D341Med (cell line): ENCODE measurements at places on chromosomes 3 and 15.

GRCh38 chr3:117719316-117719926 lies 1009.8 kb downstream of the TUSC7 start:
- DNase-seq = peak; percentile 45

DNA sequence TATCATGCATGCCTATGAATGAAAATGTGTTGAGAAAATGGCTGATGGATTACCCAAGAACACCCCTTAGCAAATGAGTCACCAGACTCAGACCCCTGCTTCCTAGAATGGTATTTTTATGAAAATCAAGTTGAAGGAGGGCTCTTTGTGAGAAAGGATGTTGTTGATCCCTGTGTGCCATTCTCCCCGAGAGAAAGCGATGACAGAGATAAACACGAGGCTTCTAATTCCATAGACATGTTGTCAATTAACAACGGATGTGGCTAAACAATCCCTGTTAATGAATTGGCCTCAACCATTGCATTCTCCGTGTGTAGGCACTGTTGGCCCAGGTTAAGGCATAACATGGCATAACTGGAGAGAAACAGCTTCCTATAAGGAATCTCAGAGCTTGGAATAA lies 5.8 kb upstream of the OXTR start:
- no peak for DNase-seq

DNA sequence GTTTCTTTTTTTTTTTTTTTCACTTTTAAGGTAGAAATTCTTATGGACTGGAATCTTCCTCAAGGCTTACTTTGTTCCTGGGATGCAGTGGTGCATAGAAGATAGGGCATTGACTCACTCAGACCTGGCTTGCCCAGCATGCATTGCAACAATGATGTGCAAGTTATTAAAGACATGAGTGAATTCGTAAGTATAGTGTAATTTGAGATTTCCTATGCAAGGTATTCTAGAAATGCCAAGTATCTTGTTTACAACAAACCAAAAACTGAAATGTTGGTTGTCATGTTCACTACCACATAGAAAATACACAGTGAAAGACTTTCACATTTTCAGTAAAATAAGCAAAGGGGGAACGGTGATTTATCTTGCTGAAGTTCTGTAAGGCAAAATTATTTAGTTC lies 56.5 kb upstream of the FNDC3B start:
- DNase-seq = no peak

DNA sequence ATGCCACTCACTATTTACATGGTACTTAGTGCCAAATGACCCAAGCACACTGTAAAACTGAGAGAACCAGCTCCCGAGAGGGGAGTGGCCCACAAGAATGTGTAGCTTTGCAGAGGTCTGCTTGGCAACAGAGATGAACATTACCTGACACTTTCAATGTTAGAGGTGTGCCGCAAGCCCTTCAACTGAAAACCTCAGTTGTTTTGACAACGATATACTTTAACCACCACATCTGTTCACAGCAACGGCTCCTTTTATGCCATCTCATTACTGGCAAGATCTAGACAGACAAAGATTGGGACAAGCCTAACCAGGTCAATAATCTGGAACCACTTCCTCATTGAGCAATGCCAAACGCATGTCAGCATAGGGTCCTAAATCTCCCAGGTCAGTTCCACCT lies 23.7 kb downstream of the NEK10 start:
- DNase-seq = no peak

GRCh38 chr3:194577986-194578905 lies 55.0 kb downstream of the TMEM44 start:
- no peak for DNase-seq

DNA sequence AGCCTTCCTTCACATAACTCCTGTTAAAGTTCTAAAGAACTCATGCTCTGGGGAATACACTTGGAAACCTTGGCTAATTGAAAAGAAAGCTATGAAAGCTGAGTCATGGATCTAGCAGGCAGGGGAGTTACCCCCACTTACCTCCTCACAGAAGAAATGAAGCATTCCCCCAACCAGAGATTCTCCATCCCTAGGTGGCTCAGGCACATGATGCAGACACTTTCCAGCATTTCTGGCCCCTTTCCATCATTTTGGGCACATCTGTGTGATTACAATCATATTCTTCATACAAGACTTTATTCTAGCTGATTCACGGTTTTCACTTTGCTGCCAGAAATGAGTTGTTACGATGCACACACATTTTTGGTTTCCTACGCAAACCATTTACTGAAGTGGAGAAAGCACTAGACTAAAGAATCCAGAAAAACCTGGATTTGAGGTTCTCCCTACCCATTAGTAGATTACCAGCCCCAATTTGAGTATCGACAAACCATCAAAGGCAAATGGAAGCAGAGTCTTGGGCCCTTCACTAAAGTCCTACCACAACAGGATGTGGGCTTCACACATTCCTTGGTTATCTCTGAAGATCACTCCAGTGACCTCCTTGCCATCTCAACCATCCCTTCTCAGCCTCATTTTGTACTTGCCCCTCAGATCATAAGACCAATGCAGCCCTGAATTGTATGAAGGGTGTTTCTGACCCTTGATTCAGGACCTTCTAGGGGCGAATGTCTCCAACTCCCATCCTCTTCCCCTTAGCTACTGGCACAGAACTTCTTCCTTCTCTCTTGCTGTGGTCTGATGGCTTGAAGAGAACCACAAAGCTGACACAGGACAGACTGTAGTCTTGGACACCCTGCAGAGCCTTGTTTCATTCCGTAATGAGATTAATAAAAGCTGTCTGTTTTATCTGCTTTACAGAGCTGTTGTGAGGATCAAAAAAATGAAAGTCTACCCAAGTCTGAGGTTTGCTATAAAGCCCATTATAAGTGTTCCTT lies 42.5 kb upstream of the SNRK start:
- DNase-seq = no peak

DNA sequence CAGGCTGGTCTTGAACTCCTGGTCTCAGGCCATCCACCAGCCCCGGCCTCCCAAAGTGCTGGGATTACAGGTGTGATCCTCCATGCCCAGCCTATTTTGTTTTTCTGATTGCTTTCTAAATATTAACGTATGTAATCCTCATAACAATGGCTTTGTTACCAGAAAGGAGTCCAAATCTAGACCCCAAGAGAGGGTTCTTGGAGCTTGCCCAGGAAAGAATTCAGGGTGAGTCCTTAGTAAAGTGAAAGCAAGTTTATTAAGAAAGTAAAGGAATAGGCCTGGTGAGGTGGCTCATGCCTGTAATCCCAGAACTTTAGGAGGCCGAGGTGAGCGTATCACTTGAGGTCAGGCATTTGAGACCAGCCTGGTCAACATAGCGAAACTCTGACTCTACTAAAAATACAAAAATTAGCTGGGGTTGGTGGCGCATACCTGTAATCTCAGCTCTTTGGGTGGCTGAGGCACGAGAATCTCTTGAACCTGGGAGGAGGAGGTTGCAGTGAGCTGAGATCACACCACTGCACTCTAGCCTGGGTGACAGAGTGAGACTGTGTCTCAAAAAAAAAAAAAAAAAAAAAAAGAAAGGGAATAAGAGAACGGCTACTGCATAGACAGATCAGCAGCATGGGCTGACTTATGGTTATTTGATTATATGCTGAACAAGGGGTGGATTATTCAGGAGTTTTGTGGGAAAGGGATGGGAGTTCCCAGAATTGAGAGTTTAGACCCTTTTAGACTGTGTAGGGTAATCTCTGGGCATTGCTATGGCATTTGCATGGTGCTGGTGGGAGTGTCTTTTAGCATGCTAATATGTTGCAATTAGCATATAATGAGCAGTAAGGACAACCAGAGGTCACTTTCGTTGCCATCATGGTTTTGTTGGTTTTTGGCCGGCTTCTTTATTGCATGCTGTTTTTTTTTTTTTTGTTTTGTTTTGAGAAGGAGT lies 36.1 kb downstream of the TYRO3 start:
- DNase-seq = no peak

DNA sequence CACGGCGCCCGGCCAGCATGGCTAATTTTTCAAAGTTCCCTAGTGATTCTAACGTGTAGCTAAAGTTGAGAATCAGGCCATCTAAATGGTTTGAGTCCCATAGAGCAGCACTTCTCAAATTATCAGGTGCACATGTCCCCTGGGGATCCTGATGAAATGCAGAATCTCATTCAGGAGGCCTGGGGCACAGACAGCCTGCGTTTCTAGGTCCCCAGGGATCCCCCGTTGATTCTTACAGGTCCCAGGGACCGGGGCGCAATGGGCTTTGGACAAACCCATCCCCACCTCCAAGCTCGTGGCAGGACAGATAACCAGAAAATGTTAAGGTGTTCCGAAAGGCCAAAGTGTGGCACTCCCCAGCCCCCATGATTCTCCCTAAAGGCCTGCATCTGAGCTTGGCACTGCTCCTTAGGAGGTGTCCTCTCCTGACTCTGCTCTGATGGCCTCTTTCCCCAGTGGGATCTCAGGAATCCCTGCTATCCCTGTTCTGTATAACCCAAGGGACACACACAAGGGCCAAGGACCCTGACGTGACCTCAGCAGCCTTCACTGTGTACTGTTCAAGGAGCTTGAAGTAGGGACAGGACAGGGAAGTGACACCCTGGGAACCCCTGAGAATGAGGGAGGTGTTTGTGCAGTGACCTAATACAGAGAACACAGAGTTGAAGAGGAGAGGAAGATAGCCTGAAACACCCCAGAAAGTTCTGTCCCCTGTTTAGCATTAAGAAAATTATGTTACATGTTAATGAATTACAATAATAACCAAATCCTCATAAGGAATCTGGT lies 8.0 kb downstream of the LRRK1 start:
- DNase-seq = no peak
